ENCODE measurements at places on chromosomes 1 and 21.

- DNase-seq = no peak
Observed at GRCh38 chr1:232684371-232685105, 54.6 kb upstream of the SIPA1L2 start.

DNA sequence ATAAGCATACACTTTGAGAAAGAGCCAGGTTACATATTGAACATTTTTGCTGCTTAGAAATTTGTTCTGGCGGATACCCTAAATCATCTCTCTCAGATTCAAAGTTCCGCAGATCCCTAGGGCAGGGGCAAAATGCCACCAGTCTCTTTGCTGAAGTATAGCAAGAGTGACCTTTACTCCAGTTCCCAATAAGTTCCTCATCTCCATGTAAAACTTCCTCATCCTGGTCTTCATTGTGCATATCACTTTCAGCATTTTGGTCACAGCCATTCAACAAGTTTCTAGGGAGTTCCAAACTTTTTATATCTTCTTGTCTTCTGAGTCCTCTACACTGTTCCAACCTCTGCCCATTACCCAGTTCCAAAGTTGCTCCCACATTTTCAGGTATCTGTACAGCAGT lies 23.3 kb upstream of the LYPD8 start:
- DNase-seq = no peak

DNA sequence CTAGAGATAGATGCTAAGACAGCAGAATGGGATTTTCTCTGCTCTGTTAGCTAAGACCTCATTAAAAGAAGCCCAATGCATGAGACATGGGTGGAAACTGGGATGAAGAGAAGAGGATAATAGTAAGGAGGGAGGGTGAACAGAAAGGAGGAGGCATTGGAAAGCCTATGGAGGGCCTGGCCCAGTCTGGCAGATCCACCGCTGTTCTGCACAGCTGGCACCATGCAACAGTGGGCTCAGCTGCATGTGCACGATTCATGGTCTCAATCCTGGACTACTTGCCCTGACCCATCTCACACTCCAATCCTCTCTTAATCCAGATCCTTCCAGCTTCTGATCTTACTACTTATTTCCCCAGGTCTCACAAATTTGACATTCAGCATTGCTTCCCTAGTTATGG lies 2.2 kb downstream of the PHC2 start:
- DNase-seq = no peak

- no peak for DNase-seq
Observed at GRCh38 chr1:56472860-56473259, 106.5 kb downstream of the PLPP3 start.

DNA sequence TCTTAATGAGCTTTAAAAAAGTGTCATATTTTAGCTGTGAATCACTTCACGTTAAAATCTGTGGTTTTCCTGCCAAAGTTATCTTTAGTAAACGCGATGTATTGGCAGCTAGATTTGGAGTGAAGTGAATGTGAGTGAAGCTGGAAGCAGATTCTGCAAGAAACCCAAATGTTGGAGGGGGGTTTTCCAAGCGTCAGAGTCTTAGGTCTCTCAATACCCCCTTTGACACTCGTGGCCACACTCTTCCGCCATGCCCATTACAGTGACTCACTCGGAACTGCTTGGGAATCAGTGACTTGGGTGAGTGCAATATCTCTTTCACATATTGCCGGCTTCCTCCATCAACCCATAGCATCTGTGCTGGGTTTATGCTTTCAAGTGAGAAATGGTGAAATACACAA lies 17.5 kb downstream of the B3GALT5 start:
- no peak for DNase-seq

DNA sequence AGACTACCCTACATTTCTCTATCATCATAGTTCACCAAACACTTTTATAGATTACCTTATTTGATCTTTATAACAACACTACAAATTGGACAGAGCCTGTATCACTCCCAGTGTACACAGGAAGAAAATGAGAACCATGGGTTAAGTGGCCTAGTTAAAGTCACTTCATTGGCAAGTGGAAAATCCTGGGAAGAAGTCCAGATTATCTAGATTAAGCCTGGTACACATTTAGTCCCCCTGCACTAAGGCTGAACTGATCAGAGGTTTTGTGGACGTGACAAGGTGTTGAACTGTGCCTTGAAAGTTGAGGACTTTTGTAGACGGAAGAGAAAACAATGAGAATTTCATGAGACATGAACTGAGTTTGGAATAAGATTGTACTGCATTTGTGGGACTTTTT lies 7.5 kb upstream of the USH2A start:
- DNase-seq = no peak

DNA sequence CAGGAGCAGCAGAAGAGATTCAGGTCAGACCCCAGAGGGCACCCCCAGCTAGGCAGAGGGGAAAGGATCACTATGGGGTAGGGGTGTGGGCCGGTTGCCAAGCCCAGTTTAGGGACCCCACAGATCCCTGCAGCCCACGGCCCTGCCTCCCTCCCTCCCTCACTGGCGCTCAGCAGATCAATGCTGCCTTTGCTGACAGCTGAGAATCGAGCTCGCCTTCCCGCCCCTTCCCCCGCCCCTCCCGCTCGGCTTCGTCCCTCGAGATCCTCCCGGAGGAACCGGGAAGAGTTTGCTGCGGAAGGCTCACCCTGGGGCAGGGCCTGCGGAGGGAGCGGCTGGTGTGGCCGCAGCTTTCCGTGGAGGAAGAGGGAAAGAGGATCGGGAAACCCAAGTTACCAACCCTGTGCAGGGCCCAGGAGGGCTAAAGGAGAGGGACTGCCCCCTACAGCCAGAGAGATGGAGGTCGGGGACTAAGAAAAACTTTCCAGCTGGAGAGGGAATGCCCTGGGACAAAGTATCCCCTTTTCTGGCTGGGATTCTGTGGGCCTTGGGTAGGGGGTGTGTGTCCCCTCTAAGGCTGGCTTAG lies 1.1 kb upstream of the KCNQ4 start:
- DNase-seq = no peak

DNA sequence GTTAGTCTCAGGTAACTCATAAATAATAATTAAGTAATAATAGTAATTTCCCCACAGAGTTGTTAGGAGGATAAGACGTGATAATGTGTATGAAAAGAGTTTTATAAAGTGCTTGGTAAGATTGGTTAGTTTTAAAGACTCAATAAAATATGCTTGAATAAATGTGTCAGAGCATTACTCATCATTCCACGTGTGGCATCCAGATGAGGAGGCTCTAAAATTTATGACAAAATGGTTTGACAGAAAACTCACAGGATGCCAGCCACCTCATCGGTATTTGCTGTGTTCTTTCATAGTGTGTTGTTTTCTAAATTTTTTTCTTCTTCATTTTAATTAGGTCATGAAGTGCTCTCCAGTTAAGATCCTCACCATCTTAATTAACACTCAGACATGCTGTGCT lies 19.1 kb upstream of the SPAG17 start:
- DNase-seq = no peak

- DNase-seq = no peak
Observed at GRCh38 chr1:3651930-3652547, at the start of gene TP73. TP73 (plus strand) TSS chr1:3652516; CDS start chr1:3682366, 29,850 bp downstream.

DNA sequence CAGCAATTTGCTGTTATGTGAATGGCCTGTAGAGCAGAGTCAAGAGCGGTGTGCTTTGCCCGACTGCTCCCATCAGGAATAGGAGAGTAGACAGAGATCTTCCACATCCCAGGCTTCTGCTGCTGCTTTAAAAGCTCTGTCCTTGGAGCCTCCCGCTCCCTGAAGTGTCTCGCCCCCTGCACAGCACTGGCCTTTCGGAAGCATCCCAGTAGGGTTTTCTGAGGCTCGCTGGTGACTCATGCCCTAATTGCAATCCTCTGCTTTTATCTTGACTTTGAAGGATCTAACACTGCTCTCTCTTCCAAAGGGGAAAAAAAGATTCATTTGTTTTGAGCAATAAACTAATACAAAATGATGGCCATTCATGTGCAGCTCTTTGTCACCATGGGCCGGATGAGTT lies 13.3 kb upstream of the CD101 start:
- no peak for DNase-seq

DNA sequence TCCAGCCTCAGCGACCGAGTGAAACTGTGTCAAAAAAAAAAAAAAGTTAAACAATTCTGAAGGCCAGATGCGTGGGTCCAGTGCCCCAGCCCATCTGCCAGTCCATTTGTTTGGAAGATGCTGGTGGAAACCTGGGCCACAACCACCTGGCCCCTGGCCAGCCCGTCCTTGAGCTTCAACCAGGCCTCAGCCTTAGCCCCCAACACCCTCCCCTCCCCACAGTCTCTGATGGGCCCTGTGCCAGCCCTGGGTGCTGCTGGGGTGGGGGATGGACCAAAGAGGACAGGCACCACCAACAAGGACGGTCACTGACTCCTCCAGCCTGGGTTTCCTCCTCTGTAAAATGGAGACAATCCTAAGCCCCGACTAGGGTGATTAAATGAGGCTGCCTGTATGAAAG lies 19.6 kb upstream of the PLEKHG5 start:
- DNase-seq = no peak

- no peak for DNase-seq
Observed at GRCh38 chr1:2575801-2576663, 10.5 kb upstream of the PRXL2B start.

DNA sequence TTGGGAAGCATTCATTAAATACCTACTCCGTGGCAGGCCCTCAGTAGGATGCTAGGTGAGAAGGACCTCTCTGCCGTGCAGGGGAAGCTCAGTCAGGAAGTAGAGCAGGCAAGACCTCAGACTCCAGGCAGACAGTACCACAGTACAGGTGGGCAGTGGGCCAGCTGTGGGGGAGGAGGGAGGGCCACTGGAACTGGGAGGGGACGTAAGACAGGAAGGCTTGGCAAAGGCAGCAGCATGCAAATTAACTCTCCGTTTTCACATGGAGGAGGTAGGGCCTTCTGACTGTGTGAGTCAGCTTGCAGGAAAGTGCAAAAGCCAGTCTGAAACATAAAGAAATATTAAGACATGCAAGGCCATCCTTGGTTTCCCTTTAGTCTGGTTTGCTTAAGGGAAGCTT lies 157.7 kb downstream of the TRIM33 start:
- no peak for DNase-seq

GRCh38 chr1:69288416-69288815 lies 279.3 kb upstream of the LRRC7 start:
- no peak for DNase-seq

GRCh38 chr1:83064589-83065242 lies 934.2 kb downstream of the TTLL7 start:
- DNase-seq = no peak

DNA sequence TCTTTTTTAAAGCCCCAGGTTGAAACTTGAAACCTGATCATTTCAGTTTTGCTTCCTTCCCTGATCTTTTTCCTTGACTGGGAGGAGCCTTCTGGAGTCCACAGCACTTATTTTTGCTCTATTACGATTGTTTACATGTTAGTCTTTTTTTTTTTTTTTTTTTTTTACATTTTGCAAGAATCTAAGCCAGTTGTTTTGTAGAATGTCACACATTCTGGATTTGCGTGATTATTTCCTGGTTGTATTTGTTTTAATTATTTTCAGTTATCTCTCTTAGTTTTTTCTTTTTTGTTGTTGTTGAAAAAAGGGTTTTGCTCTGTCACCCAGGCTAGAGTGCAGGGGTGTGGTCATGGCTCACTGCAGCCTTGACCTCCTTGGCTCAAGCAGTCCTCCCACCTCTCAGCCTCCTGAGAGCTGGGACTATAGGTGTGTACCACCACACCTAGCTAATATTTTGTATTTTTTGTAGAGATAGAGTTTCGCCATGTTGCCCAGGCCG lies 32.8 kb downstream of the OSBPL9 start:
- no peak for DNase-seq

DNA sequence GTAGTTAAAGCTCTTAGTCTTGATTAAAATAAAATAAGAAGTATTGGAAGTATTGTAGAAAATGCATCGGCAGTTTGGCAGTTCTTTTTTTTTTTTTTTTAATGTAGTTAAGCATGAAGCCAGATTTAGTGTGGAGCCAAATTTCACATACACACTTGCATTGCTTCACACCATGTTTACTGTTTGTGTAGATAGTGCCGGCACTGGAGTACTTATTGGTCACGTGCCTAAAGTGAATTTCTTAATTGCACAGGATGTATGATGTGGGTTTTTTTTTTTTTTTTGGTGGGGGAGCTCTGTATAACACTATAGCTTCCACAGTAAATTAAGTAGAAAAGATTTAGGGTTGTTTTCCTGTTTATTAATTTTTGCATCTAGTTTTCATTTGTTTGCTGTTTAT lies 21.2 kb upstream of the TMEM61 start:
- no peak for DNase-seq

DNA sequence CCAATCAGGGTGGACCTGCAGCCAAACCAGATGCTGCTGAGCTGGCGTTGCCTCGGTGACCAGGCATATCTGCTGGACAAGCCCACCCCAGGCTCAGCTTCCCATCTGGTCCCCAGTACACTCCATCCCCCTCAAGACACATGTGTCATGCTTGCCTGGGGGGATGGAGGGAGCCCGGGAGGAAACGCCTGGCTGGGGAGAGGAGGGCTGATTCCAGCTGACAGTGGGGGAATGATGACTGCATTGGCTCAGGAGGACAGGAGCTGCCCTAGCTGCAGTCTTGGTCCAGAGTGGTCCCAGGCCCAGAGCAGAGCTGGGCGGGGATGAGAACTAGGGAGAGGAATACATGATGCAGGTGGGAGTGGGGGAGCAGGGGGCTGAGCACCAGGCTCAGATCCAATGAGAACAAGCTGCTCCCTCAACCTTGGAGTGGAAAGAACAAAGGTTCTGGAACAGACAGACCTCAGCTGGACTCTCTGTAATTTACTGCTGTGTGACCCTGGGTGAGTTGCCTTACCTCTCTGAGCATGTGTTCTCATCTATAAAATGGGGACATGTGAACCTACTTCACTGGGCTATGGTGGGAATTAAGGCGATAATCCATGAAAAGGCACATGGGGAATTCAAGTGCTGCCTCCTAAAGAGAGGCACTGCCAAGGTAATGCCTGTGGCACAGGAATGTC lies 23.1 kb upstream of the ECE1 start:
- no peak for DNase-seq

- no peak for DNase-seq
Observed at GRCh38 chr1:170247751-170248521, 102.2 kb downstream of the NTMT2 start.

Measured in activated CD8-positive, alpha-beta memory T cell treated with anti-CD3 and anti-CD28 coated beads for 1 hour (primary cell).